Progenitor cell of endocrine pancreas (in vitro differentiated cells): ENCODE measurements at places on chromosomes 12 and 14.
A peak's percentile ranks its signal among the peaks of the same experiment; 100 is the strongest.

- DNase-seq, result no peak
Observed at GRCh38 chr12:131860472-131861260, 32.5 kb downstream of the MMP17 start.

DNA sequence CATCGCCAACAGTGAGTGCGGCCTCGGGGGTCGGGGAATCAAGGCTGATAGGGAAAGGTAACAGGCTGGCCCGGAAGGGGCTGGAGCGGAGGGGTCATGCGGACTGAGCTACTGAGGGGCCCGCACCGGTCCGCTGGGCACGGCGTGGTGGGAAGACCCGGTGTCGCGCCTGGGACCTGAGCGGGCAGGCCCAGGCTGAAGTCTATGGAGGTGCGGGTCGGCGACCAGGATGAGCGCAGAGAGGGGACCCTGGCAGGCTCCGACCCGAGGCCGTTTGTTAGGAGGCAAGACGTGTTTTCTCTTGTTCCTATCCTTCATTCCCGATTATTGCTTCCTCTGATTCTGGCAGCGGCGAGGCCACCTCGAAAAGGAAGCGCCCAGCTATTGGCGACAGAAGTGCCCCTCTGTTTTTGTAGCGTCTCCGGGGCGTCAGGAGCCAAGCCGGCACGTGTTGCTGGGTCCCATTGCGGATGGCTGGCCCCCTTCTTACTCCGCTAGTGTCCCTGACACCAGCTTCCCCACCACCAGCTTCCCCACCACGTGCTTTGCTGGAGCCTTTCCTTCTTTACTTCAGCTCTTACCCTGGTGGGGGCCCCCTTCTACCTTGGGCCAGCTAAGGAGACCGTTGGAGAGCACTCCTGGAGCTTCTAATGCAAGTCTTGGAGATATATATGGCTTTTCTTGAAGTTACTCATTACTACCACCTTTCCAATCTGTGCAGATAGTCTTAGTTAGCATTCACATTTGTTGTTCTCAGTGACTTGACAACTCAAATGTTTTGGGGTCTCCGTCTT lies 653 bp downstream of the PA2G4 start:
- no peak for DNase-seq

DNA sequence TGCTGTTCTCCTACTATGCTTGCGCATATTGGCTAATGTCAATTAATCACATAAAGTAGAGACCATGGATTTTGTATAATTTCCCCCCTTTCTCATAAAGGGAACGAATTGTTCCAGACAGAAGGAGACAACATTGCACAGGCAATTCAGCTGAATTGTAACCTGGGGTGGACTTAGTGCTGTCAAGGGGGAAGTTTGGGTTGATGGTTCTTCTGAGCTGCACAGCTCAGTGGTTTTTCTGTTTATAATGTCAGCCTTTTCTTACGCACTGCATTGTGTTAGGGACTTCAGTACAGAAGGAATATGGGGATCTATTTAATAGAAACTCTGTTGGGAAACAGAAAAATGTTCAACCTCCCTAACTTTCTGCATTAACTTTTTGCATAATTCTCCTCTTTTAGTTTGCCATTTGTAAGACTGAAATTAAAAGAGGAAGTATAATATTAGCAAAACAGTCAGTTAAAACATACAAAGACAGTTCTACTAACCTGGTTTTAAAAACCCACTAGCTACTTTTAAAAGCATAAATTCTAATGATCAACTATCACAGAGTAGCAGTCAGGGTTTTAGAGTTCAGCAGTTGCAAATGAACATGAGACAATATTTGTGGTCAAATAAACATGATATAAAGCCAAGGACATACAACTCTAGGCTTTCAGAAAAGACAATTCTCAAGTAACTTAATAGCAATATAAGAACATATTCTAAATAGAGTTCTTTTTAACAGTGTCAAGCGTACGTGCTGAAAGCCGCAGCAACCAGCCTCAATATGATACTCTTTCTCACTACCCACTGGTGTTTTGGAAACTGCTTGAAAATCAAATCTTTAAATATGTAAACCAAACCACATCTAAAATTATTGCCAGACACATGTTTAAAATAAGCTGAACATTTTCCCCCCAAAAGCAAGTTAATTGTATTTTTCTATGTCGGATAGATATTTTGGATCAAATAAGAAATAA lies 393.0 kb downstream of the FSCB start:
- DNase-seq, result no peak

- no peak for DNase-seq
Observed at GRCh38 chr12:47715877-47716548, 9.3 kb downstream of the ENDOU start.

- DNase-seq, result no peak
Observed at GRCh38 chr12:27794818-27795584, 15.0 kb upstream of the MANSC4 start.

- DNase-seq, result no peak
Observed at GRCh38 chr12:1170411-1170810, 179.4 kb downstream of the ERC1 start.

GRCh38 chr12:57845478-57846284 lies 848 bp downstream of the CTDSP2 start:
- DNase-seq, result peak; percentile 71

GRCh38 chr14:36682338-36682737 lies 20.7 kb downstream of the PAX9 start:
- no peak for DNase-seq

DNA sequence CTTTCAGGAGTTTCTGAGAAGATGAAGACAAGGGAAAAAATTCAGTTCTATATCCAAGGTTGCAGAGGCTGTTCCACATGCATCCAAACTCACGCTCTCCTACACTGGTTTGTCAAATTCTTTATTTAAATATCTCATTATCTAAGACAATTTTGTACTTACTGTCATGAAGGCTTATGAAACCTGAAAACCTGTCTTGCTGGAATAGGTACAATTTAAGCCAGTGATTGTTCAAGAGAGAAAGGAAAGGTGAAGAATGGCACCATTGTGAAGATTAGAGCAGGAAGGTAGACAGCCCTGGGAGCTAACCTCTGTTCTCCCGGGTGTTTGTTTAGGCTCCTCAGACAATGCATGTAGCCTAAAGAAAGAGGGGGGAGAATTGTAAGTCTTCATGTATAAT lies 315.1 kb upstream of the PRKD1 start:
- DNase-seq, result no peak

GRCh38 chr12:16118586-16118985 lies 158.9 kb downstream of the SLC15A5 start:
- DNase-seq, result no peak

GRCh38 chr14:105117710-105118385 lies 50.7 kb downstream of the JAG2 start:
- no peak for DNase-seq

- no peak for DNase-seq
Observed at GRCh38 chr12:124861492-124861891, 2.2 kb downstream of the SCARB1 start.

GRCh38 chr14:73261520-73262426 lies 24.5 kb downstream of the PAPLN start:
- DNase-seq, result no peak

- no peak for DNase-seq
Observed at GRCh38 chr12:122403115-122403770, 19.2 kb downstream of the CLIP1 start.

DNA sequence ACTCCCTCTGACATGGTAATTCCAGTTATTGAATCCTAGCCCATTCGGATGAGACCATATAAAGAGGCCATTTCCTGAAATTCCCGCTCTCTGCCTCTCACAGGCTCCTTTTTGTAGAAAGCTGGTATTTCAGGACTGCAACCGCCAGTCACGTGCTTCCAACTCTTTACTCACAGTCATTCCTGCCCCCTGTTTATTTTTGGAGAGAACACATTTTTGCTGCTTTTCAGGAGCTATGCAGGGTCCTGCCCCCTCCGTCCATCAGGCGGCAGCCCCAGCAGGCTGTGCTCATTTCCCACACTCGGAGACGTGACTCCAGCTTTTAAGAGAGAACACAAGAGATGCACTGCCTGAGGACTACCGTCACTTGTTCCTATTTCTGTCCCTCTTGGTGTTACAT lies 26.8 kb downstream of the IFT43 start:
- DNase-seq, result no peak

DNA sequence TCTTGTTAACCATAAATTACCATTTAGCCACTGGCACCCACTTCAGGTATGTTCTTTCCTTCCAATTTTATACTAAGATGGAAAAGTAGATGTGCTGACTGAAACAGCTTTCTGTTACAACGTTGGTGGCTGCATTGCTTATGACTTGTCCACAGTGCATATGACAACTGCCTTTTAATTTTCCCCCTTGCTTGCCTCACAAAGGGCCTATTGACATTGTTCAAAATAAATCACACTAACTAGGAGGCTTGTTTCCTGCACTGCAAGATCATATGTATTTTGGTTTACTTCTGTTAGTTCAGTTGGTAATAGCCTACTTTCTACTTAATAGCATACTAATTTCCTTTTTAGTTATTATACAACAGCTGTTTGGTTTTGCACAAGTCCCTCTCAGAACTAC lies 55.4 kb downstream of the SCAF11 start:
- DNase-seq, result no peak

DNA sequence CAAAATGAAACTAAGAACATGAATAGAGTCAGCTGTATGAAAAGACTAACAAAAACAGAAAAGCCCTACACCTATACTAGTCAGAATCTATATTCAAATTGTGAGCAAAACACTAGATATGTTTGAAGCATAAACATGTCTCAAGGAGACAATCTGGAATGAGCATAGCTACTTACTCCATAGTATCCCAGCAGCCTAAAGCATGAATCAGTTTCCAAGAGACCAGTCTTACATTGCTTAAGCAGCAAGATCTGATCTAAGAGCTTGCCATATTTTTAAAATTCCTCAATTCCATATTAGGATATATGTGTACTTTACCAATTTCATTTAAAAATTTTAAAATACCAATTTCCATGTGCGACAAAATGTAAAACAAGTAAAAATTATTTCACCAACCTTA lies 7.7 kb downstream of the CAPS2 start:
- no peak for DNase-seq

- no peak for DNase-seq
Observed at GRCh38 chr12:12159988-12160387, 89.2 kb downstream of the BCL2L14 start.

DNA sequence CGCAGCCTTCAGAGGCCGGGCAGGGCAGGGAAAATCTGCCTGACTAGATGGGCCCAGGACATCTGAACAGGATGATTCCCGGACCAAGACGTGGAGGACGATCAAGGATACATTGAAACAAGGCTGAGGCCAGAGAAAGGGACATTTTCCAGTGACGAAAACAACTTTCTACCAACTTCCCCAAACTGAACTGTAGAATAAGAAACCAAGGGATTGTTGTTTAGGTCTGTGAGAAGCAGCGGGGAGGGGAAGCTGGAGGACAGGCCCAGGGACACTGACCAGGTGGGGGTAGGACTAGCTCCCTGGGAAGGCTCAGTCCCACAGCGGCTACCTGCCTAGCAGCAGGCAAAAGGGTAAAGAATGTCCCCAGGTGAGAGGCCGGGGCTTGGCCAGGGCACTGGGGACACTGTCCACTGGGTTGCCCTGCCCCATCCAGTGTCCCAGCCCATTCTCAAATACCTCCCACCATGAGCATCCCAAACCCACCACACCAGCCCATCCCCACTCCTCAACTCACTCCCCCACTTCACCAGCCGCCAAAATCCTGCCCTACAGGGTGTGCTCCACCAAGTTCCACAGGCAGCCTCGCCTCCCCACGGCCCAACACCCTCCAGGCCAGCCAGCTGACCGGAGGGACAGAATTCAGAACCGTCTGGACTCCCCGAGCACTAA lies 995 bp downstream of the TNFRSF1A start:
- no peak for DNase-seq

DNA sequence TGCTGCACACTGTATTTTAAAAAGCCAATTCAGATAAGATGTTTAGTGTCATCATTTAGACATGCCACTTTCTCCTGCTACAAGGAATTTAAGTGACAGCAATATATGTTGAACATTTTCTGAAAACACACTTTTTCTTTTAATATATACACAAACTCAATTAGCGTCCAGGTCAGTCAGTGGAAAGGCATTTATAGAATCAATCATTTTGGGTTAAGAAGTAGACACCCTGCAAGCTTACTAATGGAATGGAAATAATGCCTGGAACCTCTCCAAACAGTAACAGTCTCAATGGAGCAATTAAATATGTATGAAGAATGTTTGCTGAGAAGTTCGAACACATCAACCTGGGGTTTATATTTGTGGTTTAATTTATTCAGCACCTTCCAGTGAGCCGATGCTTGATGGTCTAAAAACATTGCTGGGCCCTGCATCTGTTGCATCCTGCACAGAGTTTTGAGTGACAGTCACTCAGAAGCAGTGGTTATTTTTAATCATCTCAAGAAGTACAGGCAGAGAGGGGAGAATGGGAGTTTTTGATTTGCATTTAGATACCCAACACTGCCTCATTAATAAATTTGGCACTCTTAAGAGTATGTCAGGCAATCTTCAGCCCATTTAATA lies 410.7 kb downstream of the TMEM117 start:
- DNase-seq, result no peak

- no peak for DNase-seq
Observed at GRCh38 chr12:88273875-88274274, 131.8 kb downstream of the TMTC3 start.

- DNase-seq, result no peak
Observed at GRCh38 chr14:87784386-87784785, 208.6 kb downstream of the GALC start.

DNA sequence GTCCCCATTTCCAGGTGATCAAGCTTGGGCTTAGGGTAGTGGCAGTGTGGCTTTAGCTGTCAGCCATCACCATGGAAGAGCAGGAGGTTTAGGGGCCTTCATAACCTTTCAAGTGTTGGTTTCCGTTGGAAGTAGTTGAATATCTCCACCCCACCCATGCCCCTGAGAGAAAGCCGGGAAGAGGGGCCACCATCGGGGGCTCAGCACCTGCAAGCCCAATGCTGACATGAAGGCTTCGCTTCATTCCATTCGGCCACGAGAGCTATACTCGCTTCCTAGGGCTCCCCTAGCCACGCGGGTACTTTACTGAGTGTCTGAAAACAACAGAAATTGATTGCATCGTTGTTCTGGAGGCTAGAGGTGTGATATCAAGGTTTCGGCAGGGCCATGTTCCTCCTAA lies 234.8 kb downstream of the ZFP36L1 start:
- DNase-seq, result no peak

- no peak for DNase-seq
Observed at GRCh38 chr12:8987163-8987562, 2.2 kb upstream of the KLRG1 start.

GRCh38 chr14:74569806-74570591 lies 42.0 kb downstream of the LTBP2 start:
- DNase-seq, result no peak
